ENCODE measurements at places on chromosomes 7 and 10.

GRCh38 chr10:71359364-71360046, 37.2 kb upstream of the CDH23 start:
- no peak for DNase-seq

DNA sequence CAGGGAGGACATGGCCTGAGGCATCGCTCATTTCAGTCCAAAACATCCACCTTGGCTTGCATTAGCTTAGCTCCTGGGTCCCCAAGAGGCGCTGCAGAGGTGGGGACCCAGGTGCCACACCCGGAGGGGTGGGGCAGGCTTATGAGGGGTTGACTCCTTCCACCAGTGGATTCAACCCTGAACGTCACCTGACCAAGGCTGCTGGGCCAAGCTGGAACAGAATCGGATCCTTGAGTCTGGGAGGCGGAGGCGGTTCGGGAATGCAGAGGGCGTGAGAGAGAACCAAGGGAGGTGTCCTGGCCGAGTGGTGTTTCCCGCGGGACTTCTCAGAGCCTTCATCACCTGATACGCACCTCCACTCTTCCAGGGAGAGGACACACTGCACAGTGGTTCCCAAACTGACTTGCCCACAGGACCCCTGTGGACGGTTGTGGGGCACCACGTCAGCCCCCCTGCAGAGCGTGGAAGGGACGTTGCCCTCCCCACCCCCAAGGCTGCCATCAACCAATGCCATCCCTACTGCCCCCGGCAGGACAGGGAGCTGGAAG, 4.5 kb upstream of the MICALL2 start:
- DNase-seq, result no peak

DNA sequence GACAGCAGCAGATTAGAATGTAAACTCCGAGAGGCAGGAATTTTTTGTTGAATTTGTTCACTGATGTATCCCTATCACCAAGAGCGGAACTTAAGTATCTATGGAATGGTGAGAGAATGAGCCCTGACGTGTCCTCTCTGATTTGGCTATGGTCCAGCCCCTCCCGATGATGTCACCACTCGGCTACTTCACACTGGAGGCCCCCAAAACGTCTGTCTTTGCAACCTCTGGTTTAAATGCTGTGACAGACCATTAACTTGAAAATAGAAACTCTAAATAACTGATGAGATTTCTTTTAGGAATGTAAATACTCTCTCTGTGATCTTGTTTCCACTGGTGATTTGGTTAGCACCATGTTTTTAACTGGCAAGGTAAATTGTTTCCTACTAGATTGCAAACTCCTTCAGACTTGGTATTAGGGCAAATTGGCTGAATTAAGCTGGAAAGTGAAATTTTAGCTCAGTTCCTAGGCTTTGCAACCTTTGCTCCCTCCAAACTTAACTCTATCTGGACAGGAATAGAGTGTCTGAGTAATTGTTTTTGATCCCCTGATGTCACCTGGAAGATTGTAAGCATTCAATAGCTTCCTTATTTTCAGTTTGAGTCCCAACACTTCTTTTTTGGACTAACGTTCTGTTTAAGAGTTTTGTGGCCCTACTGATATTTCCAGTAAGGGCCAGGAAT, 19.1 kb downstream of the SLC16A12 start:
- DNase-seq, result no peak

DNA sequence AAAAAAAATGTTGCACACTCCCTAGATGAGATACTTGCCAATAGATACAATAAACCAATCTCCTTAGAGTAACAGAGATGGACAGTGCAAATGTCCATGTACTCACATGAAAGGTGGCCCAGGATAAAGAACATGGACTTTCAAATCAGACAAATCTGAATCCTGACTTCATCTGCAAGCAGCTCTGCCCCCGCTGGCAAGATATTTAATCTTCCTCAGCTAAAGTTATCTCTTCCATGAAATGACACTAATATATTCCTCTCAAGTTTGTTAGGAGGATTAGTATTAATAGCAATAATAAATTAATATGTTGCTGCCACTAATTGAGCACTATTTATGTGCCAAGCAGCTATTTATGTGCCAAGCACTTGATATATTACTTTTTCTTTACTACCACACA, 148.6 kb upstream of the YAE1 start:
- DNase-seq, result no peak

- no peak for DNase-seq
Observed at GRCh38 chr7:85474234-85474633, 287.4 kb upstream of the SEMA3D start.

DNA sequence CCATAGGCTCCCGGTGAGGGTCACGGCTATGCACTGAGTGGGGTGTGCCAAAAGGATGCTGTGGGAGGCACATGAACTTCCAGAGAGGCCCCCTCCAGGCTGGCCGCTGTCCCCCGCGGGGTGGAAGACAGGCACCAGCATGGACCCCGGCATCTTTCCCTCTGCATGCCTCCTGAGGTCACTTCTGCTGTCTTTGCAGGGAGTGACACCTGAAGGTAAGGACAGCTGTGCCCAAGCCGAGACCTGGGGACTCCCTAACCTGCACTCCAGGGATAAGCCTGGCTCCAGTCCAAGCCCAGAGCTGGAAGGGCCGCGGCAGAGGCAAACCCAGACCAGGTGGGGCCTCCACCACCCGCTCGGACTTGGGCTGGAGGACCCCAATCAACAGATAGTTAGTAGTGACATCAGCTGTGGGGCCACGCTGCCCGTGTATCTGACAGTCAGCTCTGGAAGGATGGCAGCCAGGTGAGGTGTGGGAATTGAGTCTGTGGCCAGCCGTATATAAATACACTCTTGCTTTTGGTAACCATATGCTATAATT, 340.7 kb upstream of the MKI67 start:
- no peak for DNase-seq

DNA sequence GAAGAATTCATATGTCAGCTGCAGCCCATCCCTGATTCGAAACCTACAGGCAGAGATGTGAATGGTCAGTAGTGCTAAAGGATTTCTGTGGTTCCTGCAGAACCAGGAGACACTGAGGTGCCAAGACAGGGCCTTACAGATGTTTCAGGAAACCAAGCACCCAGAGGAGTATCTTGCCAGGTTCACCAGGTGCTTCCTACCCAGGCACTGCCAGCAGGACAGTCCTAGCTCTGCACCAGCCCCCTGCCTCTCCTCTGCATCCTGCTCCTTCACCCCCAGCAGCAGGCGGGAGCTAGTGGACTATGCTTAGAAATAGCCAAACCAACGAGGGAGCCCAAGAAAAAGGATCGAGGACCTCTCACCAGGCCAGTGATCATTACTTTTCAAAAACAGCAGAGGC, 4.2 kb upstream of the IKZF1 start:
- DNase-seq, result no peak

- no peak for DNase-seq
Observed at GRCh38 chr10:110433740-110434139, 64.0 kb upstream of the DUSP5 start.

DNA sequence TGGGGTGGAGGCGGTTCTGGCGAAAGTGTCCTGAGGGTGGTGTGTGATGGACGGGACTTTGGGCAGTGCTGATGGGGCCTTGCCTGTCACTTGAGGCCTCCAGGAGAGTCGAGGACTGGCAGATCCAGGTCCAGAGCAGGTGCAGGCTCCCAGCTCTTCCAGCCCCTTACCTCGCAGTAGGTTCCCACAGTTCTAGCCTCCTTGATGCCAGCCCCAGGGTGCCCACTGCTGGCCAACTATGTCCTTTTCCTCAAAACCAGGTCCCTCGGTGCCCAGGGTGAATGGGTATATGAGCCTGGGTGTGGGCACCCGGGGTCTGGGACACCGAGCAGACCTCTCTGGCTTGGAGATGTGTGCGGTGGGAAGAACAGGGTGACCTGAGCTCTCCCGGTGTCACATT, 8.3 kb downstream of the FAM20C start:
- DNase-seq, result no peak

DNA sequence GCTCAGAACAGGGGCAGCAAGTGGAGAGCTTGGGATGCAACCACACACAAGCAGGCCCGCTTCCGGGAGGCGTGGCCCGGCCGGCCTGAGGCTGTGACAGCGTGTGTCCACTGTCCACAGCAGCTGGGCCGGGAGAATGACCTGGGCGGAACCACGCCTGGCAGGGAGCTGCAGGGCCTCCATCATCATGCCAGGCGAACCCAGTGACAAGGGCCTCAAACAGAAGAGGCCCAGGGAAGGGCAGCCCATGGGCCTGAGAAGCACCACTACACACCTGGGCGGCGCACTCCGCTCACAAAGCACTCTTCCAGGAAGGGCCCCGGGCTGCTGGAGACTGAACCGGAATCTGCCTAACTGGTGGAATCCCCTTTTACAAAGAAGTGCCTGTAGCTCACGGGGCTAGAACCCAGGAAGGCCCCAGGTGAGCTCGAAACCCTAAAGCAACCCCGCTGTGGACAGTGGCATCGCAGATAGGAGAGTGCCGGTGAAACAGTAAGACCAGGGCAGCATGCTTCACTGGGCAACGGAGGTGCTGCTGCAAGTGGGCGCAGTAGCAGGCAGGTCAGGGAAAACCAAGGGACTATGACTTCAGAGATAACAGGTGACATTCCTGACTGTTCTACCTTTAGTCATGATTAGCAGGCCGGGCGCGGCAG, 66.0 kb downstream of the MAD1L1 start:
- DNase-seq, result peak; percentile 24

- no peak for DNase-seq
Observed at GRCh38 chr7:87810130-87810529, 66.0 kb downstream of the SLC25A40 start.

DNA sequence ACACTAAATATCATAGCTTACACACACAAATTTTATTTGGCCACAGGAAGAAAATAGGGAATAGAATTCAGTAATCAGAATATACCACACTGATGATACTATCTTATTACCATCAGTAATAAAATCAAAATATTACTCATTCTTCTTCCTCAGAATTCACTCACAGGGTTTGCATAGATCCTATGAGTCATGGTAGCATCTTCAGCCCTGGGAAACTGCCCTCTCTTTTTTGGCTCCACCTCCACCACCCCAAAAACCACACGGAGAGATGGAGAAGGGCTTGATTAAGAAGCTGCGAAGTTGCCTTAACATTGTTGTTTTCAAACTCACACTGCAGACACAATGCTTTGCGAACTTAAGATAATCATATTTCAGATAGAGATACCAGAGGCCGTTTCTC, 154.1 kb upstream of the AHR start:
- no peak for DNase-seq

- DNase-seq, result no peak
Observed at GRCh38 chr7:132336797-132337196, 239.5 kb downstream of the PLXNA4 start.

GRCh38 chr10:109862041-109862440, 61.3 kb downstream of the XPNPEP1 start:
- DNase-seq, result no peak

- DNase-seq, result no peak
Observed at GRCh38 chr7:17654940-17655339, 285.4 kb downstream of the SNX13 start.

GRCh38 chr7:92699966-92700514, 109.8 kb upstream of the FAM133B start:
- DNase-seq, result no peak

GRCh38 chr7:81053623-81054022, 134.8 kb upstream of the SEMA3C start:
- no peak for DNase-seq

DNA sequence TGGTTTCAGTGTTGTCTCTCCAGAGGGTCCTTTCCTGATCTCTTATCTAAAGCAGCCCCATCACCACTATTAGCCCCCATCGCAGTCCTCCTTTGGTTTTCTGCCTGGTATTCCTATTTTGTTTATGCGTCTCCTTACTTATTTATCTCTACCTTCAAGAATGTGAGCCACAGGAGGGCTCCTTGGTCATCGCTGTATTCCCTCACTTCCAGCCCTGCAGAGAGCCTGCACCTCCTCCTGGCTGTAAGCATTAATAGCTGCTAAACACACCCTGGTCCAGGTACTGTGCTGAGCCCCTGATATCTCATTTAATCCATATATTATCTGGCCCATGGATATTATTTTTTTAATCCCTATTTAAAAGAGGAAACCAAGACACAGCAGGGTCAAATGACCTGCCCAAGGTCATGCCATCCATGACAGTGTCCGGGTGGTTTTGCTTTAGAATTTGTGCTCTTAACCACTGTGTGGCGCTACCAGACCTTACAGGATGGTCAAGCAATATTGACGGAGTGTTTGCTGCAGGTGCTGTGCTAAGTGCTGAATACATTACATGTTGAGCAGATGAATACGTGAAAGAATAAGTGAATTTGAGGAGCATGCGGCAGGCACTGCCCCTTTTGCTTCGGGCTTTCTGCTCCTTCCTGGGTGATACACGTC, 227.2 kb downstream of the ADAM12 start:
- DNase-seq, result no peak

DNA sequence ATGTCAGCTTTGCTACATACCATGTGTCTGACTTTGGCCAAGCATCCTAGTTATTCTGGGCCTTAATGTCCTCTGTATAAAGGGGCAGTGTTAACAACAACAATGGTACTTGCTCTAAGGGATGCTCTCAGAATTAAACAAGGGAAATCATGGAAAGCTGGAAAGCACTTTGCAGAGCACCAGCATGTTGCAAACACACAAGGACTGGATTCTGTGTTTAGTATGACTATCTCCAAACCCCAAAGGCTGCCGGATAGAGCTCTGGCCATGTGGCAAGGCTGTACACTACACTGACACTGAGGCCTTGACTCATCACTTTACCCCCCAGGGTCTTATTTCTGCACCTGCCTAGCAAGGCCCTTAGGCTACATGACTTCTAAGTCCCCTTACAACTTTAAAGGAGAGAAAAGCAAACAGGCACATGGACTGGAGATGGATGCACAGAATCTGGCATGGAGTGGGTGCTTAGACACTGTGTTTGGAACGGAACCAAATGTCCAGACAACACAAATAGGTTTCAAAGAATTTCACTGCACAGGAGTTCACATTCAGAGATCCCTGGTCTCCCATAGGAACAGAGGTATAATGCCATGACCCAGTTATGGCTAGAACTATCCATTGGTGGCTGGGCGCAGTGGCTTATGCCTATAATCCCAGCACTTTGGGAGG, 74.6 kb downstream of the FAM13C start:
- DNase-seq, result no peak

DNA sequence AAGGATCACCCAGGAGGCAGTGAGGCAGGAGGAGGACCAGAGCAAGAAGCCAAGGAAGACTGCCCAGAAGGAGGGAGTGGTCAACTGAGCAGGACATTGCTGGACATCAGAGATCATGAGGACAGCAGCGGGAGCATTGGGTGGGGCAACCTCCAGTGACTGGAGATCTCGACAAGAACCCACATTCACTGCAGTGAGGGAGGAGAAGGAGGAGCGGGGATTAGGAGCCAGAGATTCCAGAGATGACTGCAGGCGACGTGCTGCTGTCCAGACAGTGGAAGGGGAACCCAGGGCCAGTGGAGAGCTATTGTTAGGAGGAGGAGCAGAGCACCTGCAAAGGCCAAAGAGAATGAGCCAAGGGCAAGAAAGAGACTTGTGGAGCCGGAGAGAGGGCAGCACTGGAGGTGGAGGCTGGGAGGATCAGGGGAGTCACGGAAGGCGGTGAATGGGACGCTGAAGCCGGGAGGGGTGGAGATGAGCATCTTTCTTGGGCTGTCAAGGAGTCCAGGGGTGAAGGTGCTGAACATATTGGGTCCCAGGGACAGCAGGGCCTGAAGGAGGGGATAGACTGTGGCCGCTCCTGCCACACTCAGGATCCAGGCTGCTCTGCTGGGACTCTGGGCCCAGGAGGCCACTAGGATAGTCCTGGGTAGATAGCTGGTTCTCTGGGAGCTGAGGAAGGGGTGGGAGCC, 140.1 kb upstream of the UNC5B start:
- no peak for DNase-seq

- no peak for DNase-seq
Observed at GRCh38 chr10:90968328-90969081, 47.6 kb upstream of the ANKRD1 start.

GRCh38 chr7:135758531-135758932, 9.9 kb upstream of the FAM180A start:
- no peak for DNase-seq

- no peak for DNase-seq
Observed at GRCh38 chr10:29920408-29921070, 138.8 kb downstream of the JCAD start.

Measured in hypothalamus (tissue), 51 donors.